ENCODE measurements at places on chromosomes 12 and 14.

- no peak for DNase-seq
Measured at GRCh38 chr14:65042731-65043372, 56.2 kb downstream of the FNTB start.

- no peak for DNase-seq
Measured at GRCh38 chr12:62808166-62808879, 126.6 kb downstream of the PPM1H start.

DNA sequence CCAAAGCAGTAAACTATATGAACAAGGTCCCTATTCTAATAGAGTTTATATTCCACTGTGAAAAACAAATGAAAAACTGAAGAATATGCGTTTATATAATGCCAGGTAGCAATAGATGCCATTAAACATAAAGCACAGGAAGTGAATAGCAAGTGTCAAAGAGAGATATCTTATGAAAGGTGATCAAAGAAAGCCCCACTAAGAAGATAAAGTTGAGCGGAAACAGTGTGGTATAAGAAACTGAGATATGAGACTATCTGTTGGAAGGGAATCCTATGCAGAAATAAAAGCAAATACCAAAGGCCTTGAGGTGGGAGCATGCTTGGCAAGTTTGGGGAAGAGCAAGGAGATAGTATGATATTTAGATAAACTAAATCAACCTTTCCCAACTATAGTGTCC is 123.1 kb upstream of the FAR2 start:
- DNase-seq = no peak

DNA sequence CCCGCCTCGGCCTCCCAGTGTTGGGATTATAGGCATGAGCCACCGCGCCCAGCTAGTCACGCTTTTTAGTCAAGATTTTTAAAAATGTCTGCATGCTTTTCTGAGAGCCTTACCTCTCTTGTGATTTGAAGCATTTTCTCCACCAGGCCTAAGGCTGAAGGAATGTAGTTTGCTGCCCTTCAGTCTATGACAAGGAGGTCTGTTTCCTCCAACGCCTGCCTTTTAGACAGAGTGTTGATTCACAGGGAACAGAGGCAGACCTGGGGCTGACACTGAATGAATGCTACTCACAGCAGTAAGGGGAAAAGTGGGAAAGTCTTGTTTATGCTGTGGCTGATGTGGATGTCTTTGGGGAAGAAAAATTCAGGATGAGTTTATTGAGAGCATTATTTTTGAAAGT is 27.2 kb upstream of the MDM2 start:
- no peak for DNase-seq
